Renal cortical epithelial cell (primary cell): ENCODE measurements at places on chromosomes 2 and 18.

DNA sequence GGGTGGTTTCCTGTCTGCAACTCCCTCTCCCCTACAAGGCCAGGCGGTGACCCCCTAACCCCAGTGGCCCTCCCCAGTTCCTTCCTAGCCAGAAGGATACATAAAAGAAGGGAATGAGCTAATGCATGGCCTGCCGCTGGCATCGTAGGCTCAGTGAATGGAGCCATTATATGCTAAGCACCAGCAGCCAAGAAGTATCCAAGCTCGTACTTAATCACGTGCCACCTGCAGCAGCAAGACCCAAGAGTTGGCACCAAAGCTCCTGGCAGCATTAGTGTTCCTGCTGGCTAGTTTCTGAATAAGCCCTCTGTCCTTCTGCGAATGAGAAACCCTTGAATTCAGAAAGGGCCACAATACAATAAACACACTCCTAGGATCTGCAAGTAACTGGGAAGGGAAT, 4.3 kb downstream of the DBI start:
- DNase-seq = no peak

- DNase-seq = no peak
Observed at GRCh38 chr2:65655000-65655399, 222.6 kb upstream of the SPRED2 start.

- DNase-seq = no peak
Observed at GRCh38 chr2:64666810-64667438, 13.2 kb upstream of the SERTAD2 start.

DNA sequence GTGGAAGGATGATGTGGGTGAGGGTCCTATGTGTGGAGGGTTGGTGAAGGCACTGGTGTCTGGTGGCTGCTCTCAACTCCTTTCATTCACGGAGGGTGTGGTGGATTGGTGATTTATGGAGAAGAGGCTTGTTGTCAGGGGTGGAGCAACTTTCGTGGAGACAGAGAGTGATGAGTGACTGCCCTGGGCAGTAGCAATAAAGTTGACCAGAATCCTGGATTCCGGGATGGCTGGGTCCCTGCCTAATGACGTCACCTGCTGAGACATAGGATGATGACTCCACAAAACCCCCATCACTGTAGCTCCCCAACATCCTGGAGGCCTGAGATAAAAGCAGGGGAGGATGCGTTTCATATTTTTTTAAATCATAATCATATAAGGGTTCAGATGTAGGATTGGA, 193.0 kb downstream of the ACKR3 start:
- no peak for DNase-seq

DNA sequence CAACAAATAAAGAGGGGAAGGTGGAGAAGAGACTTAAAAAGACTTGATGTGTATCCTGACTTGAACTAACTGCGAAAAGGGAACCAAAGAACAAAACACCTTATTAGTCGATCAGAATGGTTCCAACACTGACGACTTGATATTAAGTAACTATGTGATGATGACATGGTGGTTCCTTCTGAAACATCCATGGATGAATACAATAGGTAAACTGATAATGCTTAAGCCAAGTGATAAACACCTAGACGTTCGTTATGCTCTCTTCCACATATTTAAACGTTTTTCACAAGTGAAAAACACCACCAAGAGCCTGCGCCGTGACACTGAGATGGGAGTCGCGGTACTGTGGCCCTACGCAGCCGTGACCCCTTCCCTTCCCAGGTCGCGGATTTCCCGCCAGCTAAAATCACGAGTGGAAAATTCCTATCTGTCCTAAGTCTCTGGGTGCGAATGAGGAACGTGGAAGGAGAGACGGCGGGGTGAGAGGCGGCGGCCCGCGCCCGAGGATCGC, 797 bp downstream of the TTC32 start:
- peak; percentile 42 for DNase-seq

DNA sequence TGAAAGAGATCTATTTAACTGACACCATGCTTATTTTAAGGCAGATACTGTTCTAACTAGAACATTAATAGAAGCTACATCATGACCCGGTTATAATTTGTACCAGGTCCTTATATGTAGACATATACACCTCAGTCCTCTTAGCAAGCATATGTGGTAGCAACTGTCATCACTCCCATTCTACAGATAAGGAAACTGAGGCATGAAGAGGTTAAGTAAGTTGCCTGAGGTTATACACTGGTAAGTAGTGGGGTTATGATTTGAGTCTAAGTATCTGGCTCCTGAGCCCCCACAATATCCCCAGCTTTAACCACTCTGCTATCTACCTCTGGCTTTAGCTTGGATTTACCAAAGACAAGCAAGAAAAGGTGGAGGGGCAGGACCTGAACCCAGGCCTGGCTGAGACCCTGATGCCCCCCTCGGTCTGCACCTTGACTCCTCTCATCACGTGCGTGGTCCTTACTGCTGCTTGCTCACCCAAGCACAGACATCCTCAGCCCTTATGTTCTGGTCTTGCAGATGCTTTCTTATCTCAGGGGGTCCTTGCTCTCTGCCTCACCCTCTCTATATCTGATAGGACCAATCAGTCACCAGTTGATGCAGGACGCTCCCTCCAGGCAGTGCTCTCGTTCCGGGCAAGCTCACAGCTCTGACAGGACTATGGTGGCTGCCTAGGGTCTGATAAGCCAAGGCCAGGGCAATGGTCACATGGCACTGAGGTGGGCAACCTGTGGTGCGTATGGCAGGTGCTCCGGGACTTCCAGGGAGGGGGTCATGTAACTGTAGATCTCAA, 4.0 kb downstream of the DYSF start:
- no peak for DNase-seq

DNA sequence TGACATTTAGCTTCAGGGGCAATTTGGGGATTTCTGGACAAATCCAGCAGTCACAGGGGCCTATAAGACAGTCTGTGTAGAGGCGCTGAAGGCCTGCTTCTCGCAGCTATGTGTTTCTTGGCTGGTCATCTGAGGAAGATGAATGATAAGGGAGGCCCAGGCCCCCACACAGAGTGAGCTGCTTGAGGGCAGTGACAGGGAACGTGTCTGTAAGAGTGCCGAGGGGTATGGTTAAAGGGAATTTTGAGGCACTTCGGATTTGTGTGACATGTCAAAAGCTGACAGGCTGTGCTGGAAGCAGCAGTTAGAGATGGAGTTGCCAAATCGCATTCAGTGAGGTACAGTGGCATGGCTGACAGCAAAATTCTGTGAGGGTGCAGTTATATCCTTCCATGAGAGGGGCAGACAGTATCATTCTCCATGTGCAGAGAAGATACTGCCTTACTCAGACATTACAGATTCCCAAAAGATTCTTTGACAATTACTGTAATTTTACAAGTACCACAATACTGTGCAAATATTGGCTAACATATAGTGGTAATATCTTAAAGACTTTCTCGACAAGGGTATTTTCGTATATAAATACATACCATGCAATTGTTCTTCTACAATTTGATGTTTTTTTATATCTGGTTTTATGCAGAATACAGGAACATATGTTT, 74.0 kb downstream of the CERS6 start:
- DNase-seq = no peak

- DNase-seq = no peak
Observed at GRCh38 chr2:197908156-197908555, 103.8 kb downstream of the PLCL1 start.

DNA sequence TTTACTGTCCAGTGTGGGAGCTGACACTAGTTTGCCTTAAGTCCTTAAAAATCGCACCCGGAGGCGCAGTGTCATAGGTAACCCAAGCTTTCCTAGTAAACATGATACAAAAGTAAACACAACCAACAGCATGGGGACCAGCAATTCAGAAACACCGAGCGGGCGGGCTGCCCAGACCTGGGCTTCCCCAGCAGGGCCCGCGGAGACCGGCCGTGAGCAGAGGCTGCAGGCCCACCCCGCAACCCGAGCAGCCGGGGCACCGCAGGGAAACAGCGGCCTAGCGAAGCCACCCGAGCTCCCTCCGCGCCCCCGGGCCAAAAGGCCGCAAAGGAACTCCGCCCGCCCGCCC, 296 bp downstream of the TTC21B start:
- DNase-seq = peak; percentile 37

DNA sequence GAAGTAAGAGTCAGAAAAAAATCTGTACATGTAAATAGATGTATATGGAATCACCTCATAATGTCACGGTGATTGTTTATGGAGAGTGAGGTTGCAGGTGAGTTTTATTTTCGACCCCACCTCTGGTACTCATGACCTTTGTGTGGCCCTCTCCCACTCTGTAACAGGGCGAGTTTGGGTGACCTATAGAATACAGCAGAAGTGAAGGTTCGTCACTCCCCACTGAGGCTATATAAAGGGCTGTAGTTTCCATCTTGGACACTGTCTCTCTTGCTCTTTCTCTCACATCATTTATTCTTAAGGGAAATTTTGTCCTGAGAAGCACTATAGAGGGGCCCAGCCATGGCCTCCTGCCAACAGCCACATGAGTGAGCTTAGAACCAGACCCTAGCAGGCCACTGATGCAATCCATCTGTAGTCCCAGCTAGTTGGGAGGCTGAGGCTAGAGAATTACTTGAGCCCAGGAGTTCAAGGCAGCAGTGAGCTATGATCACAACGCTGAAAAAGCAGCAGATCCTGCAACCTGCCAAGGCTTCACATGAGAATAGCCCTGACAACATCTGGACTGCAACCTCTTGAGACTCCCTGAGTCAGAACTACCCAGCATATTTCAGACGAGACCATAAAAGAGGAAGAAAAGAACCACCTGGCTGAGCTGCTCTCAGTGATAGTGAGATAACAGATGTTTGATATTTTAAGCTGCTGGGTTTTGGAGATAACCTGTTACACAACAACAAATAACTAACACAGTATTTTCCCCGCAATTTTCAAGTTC, 74.3 kb upstream of the SLC1A4 start:
- DNase-seq = no peak

DNA sequence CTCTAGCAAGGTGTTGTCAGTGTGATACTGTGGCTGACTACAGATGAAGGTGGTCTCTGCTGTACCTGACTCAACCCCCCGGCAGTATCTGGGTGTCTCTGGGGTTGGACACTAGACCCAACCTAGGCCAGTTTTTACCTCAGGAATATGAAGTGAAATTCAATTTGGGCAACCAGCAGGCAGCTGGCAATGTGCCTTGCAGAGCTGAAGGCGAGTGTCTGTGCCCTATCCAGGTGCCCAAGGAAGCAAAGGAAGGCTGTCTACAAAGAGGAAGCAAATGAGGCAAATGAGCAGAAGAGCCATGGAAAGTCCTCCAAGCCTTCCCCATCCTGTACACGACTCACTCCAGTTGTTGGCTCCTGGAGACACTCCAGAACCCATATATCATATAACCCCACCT, 264.6 kb upstream of the AGAP1 start:
- DNase-seq = no peak

GRCh38 chr2:119491776-119492525, 32.3 kb downstream of the SCTR start:
- peak; percentile 98 for DNase-seq

DNA sequence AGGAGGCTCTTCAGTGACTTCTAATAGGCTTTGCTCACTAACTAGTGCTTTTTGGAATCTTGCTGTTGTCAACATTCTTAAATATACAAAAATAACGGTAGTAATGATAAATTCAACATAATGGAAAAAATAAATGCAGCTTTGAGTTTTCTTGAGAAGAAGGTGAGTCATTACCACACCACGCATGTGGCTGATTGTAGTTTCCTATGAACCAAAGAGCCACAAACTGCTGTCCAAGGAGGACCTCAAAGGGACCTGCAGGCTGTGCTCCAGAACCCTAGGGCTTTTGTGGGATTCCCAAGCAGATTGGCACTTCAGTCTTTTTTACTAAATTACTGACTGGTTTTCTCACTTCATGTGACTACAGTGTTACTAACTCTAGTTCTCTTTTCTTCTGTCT, 66.7 kb downstream of the TPGS2 start:
- DNase-seq = no peak

GRCh38 chr18:61637319-61637718, 255.5 kb downstream of the RNF152 start:
- DNase-seq = no peak

GRCh38 chr2:152518641-152519580, 183.9 kb downstream of the FMNL2 start:
- DNase-seq = no peak

DNA sequence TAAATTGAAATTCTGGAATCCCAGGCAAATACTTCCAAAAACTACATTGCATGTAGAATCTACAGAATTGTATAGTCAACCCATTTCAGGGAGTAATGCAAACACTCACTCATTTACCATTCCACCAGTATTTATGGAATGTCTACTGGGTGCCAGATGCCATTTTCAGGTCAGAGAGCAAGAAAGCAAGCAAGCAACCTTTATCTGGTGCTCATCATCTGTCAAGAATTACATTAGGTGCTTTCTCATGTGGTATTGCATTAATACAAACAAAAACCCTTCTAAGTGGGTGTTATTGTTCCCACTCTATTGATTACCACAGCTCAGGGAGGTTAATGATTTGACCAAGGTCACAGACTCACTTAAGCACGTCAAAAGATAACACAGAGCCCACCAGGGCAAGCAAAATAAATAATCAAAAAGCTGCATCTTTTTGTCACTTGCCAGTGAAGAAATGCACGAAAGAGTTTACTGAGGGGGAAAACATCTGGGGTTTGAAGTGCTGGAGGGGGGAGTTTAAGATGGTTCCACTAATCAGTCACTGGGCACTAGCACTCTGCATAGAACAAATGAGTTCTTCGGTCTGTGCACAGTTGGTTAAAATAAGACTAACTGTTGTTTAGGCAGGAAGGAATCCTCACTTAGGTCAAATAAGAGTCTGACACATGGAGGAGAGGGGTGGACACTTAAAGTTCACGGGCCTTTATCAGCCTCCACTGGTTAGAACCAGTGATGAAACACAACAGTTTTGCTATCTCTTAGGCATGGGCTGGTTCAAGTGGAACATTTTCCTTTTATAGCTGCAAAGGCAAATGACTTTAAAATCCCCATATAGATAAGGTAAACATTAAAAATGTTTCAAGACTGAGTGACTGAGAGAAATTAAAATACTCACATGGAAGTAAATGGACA, 208.8 kb downstream of the CDH2 start:
- peak; percentile 25 for DNase-seq

DNA sequence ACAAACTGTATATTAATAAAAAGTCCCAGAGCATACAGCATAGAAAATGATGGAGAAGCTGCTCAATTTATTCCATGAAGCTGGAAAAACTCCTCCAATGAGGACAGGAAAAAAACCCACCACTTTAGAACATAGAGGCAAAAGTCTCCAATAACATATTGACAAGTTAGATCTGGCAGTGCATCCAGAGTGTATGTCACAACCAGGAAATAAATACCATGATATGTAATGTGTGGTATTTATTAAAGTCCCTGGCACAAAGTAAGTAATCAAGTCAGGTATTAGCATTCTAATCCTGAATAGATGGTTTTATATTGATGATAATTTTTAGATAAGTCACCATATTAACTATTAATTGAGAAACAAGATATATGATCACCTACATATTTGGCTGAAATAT, 427.3 kb upstream of the HS6ST1 start:
- DNase-seq = peak; percentile 5
